ENCODE measurements at places on chromosomes 2 and 18.

GRCh38 chr2:228657807-228658402 lies 476.4 kb upstream of the SPHKAP start:
- peak; percentile 34 for DNase-seq

- peak; percentile 25 for DNase-seq
Observed at GRCh38 chr2:106596844-106597243, 109.7 kb downstream of the CD8B2 start.

- peak; percentile 0 for DNase-seq
Observed at GRCh38 chr2:110149330-110150220, 34.0 kb upstream of the MALL start.

- DNase-seq = no peak
Observed at GRCh38 chr2:120100627-120101026, 87.8 kb downstream of the EPB41L5 start.

DNA sequence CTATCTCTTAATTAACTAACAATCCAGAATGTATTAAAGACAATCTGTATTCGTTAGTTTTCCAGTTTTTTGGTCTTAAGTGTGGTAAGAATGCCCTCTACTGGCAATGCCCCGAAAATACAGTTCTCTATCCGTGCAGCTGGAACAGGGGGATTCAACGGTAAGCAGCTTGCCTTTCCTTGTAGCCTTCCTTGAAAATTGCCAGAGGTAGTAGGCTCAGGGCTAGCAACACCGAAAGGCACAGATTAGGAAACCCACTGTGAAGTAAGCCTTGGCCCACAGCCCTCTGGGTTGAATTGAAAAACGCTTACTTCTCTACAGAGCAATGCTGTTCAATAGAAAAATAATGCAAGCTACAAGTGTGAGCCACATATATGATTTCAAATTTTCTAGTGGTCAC lies 17.1 kb upstream of the VPS4B start:
- DNase-seq = peak; percentile 82

DNA sequence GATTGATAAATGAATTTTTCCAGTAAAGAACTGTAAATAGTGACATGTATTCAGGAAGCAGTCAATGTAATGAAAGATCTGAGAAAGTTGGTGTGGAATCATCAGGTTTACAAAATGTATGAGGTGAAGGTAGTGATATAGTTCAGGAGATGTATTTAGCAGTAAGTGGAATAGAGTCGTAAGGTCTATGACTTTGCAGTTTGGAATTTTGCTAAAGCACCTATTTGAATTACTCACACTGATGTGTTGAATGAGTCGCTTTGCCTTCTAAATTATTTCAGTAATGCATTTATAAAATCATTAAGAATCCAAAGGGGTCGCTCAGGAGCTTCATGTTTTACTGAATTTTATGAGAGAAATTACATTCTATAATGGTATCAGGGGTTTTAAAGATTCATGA lies 713.7 kb downstream of the DSC3 start:
- no peak for DNase-seq

- no peak for DNase-seq
Observed at GRCh38 chr2:8121022-8121825, 560.6 kb upstream of the ID2 start.

DNA sequence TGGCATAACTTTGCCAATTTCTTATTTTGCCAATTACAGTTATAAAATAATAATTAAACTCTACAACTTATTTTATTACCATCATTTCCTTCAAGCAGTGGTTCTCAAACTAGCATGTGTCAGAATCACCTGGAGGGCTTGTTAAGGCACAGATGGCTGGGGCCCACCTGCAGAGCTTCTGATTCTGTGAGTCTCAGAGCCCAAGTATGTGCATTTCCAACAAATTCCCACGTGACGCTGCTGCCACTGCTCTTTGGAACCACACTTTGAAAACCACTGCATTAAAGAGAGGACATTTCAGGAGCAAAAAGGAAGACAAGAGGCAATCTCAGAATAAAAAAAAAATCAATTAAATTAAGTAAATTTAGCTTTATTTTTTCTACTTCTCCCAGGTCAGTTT lies 94.0 kb upstream of the HNRNPA3 start:
- no peak for DNase-seq

DNA sequence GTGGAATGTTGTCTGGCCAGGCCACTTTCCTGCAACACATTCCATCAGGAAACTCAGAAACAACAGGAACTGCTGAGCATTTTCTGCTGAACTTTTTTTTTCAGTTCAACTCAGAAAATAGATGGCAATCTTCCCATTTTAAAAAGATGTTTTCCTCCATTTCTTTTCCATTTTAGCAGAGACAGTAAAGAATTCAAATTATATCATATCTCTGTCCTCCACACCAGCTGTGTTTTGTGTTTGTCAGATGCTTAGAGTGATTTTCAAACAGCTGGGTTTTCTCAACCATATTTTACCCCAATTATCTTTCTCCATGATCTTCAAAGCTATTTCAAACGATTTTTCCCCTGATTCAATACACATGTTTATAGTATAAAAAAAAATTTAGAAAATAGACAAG lies 713.4 kb downstream of the LRRTM4 start:
- DNase-seq = no peak

DNA sequence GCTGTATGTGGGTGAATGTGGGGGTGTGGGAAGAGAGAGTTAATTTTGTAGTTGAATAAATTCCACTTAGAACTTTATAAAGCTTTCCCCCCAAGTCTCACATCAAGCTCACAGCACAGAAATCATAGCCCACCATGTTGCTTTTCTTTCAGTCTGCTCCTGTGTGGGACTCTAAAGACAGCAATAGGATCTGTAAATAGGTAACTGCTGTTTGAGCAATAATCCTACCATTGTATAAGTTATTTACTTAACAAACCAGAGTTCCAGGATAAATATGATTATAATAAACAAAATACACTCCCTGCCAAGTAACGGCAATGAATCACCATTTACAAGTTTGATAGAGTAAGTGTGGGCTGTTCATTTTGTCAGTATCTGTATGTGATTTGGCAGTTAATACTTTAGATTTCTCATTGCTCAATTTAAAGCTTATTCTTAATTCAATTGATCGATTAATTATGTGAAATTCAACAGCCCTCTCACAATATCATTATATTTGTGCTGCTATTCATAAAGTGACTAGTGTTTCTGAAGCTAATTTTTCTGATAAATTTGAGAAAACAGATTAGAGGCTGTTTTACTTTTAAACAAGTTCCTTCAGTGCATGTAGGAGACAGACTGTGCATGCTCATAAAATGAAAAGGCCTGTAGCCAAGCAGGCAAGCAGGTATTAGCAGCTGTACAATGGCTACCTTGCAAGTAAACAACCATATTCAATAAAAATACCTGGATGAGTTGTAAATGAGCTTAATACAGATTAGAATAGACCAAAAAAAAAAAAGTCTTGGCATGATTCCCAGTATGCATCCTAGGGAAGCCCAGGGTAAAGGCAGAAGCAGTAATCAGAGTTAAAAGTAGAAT lies 142.7 kb downstream of the PDE11A start:
- no peak for DNase-seq

GRCh38 chr2:233711312-233712008 lies 1.2 kb upstream of the UGT1A5 start:
- DNase-seq = peak; percentile 88

DNA sequence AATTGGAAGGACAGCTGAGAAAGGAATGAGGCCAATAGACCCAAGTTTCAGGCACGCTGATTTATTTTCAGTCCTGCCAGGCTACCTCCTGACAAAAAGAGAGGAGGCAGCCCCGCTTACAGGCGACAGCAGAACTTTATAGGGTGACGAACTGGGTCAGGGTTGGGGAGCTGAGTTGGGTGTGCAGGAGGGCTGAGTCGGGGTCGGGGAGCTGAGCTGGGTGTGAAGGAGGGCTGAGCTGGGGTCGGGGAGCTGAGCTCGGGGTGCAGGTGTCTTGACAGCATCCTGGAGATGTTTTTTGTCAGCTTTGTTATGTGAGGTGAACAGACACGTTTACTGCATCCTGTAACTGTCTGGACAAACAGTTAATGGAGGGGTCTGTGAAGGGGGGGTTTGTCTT lies 342.2 kb downstream of the ADCYAP1 start:
- DNase-seq = no peak

DNA sequence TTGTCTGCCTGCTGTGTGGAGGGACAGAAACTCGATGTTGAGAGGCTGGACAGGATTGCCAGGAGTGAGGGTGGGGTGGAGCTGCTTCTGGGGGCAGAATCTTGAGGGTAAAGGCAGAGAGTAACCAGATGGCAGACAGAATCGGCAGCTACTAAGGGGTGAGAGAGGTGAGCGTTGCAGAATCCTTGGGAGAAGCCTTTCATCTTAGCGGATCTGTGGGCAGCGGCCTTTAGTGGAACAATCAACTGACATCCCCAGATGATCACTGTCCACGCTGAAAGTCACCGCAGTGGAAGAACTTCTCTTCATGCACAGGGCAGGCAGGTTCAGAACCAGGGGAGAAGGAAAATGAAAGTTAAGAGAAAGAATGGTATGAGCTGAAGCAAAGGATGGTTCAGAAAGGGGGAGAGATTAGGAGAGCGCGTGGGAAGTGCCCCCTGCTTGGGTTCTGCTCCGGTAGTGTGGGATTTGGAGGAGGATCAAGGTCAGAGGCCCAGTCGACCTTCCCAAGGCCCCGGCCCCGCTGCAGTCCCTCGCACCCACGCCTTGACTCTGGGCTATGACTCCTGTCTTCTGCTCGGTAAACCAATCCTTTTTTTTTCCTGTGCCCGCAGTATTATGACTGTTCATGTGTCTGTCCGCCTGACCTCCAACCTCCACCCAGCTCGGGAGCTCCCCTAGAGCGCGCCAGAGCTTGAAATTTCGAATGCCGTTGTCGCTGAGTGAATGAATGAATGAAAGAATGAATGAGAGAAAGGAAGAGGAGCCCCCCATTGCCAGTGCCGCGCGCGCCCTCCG lies 584 bp downstream of the BOLA3 start:
- DNase-seq = peak; percentile 72

DNA sequence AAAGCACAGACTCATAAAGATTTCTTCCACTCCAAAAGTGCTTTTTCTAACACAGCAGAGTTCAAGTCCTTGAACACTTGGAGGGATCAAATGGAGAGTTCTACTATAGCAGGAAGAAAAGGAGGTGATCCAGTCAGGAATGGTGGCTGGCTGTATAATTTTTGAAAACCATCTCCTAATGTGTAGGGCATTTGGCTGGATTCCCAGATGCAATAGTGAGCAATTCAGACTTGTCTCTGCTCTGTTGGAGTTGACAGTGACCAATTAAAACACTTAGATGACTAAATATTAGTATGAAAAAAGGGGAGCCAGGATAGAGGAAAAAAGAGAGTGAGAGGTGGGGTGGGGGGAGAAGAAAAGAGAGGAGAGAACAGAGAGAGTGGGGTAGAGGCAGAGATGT lies 5.3 kb upstream of the G6PC2 start:
- DNase-seq = no peak

DNA sequence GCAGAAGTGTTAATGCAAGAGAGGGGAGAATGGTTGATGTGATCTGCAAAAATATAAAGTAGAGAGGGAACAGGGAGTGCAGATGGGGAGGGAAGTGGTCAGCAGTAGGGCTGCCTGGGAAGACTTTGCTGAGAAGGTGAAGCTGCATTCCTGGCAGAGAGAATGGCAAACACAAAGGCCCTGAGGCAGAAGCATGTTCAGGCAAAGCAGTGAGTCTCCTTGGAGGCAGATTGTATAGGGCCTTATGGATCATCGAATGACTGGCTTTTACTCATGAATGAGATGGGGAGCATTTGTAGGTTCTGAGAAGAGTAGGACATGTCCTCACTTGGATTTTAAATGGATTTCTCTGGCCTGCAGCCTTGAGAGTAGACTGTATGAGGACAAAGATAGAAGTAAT lies 9.5 kb downstream of the ITGA6 start:
- no peak for DNase-seq

Data from hematopoietic multipotent progenitor cell treated with erythropoietin and hydrocortisone succinate and interleukin-3 and kit ligand, for 4 days (in vitro differentiated cells).